ENCODE measurements at places on chromosomes 4 and X. TPM values are rescaled to one million over a fixed set of nuclear protein-coding genes. Genes with fewer than 3 reads are reported as not detected.

CXCL8 gene
- polyA plus RNA-seq: 8.6 TPM

RTL3 gene
- 0.12 TPM for polyA plus RNA-seq

TNMD gene
- not detected for polyA plus RNA-seq

SSX2 gene
- polyA plus RNA-seq: not detected

NLGN4X gene
- 4.7 TPM for polyA plus RNA-seq

ASIC5 gene
- polyA plus RNA-seq: not detected

GCNA gene
- 1.6 TPM for polyA plus RNA-seq

DNA sequence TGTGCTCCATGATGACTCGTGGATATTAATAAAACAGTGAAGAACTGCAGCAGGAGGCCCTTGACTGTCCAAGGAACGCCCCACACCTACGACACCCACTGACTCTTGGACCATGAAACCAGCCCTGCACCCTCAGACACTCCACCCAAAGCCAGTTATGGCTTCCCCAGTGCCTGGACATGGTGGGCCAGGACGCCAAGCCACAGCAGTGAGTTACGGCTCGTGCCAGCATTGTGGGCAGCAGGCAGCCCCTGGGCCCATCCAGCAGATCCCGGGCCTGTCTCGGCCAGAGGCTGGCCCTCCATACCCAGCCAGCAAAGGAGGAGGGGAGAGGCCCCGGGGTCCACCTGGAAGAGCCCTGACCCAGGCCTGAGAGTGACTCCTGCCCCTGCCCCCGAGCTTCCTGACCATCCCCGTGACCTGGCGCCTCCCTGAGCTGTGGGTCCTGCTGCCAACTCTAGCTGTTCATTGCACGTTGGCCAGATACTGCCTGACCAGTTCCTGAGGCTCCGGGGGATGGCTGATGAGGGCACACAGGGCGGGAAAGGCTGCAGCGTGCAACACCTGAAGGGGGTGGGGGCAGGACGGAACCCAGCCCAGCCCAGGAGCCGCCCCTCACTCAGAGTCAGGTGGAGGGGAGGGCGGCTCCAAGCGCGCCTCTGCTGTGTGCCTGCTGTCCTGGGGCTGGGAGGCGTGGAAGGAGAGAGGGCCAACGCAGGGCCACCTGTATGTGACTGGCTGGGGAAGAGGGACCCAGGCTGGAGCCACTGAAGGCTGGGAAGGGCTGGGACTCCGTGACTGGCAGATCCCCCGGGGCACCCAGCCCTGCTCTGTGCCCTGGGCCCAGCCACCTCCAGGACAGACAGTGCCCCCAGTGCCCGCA, 739 bp downstream of the SLC49A3 start:
- no peak for DNase-seq

DNA sequence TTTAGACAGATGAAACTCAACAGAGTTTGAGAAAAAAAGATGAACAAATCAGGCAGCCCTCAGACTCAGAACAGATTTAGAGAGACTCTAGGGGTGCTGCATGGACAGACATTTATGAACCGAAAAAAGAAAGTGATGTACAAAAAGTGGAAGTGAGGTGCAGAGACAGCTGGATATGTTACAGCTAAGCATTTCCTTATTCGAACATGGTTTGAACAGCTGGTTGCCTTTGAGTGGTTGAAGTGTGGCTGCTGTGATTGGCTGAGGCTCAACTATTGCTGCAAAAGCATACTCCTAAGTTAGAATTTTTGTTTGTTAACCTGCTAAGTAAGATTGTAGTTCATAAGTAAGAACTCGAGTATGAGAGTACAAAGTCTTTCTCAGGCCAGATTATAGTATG, 331.5 kb upstream of the PABPC4L start:
- no peak for DNase-seq

- DNase-seq: no peak
Measured at GRCh38 chrX:74923942-74924448, 1.3 kb downstream of the NEXMIF start.

GRCh38 chrX:39577985-39578869, 519.5 kb downstream of the BCOR start:
- peak; percentile 0 for DNase-seq

DNA sequence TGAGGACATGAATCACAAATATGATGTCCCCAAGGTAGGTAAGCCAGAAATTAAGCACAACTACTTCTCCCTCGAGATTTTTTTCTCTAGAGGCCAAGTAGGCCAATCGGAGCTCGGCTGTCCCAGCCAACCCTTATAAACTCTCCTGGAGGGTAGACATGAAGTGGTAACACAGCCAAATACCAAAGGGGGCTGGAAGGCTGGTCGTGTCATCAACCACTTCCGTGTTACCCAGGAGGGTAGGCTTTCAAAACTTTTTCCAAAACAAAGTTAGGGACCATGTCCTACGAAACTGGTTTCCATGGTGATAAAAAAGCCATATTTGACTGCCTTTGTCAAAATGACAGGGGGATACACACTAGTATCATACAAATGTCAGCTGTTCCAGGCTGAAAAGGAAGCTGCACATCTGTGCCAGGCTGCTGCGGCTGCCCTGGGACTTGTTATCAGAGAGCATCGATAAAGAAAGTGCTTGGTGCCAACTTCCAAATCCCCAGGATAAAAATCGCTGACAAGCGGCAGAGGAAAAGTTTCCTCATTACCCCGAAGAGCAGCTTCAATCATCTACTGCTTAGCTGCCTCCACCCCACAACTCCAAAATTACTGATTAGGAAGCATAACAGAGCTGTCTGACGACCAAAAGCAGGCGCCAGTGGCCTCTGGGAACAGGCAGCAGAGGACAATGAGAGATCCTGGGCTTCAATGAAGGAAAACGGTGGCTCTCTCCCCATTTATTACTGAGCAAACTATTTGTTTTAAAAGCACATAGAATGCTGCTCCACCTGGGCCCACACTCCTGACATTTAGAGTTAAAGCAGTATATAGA, 20.8 kb downstream of the BCOR start:
- no peak for DNase-seq

- no peak for DNase-seq
Measured at GRCh38 chr4:105059337-105059736, 87.3 kb upstream of the TET2 start.

DNA sequence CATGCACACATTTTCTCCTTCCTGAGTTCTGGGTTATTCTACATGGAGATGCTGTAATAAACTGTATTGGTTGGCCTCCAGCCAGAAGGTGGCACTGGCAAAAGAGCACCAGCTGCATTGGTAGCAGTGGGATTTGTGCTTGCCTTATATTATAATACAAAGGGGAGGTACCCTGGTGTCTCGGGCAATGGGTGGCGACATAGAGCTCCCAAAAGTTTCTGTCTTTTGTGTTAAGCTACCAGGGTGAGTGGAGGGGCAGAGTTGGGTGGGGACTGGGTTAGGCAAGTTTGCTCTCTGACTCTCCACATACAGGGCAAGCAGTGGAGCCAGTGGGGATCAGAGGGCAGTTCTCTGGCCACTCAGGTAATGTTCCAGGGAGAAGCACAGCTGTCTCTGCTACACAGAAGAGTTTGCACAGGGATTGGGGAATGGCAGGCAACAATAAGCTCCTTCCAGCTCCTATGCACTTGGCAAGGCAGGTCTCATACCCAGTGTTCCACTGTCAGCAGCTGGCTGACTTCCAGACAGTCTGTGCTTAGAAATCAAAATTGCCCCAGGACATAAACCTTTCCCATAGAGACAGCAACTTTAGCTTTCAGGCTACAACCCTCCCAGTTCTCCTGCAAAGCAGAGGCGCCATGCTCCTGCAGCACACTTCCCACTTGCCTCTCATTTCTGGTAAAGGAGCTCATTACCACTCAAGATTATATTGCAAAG, 463.9 kb upstream of the PCDH7 start:
- no peak for DNase-seq

DNA sequence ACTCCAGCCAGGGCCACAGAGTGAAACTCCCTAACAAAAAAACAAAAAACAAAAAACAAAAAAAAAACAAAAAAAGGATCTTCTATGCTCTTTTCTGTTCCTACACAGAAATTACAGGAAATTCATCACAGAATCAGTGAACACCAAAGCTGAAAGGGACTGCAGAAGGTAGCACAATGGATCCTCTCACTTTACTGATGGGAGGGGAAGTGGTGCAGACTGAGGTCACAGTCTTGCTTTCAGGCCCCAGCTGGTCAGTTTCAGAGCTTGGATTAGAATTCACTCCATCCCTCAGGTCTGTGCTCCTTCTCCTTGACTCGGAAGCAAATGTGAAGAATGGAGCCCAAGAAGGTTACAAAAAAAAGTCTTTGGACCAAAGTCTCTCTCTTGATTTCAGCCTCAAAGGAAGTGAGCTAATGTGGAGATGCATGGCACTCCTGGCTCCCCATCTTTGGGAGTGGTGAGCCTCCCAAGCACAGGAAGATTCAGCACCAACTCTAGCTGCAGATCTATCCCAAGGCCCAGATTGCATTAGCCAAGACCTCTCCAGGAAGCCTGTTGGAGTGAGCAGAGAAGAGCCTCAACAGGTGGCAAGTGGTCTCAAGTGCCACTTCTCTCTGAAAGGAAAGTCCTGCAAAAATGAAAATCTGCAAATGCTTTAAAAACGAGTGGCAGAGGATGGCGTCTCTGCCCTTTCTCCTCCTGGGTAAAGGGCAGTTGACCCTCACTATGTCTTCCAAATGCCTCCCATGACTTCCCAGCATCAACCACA, 176.0 kb downstream of the MAML3 start:
- DNase-seq: no peak

Data from small intestine (tissue), 16 donors.